ENCODE measurements at places on chromosomes 7 and 10.
A peak's percentile ranks its signal among the peaks of the same experiment; 100 is the strongest.

- peak; percentile 11 for DNase-seq
These were observed 145.1 kb downstream of the GRM8 start for GRCh38 chr7:127107601-127108007.

DNA sequence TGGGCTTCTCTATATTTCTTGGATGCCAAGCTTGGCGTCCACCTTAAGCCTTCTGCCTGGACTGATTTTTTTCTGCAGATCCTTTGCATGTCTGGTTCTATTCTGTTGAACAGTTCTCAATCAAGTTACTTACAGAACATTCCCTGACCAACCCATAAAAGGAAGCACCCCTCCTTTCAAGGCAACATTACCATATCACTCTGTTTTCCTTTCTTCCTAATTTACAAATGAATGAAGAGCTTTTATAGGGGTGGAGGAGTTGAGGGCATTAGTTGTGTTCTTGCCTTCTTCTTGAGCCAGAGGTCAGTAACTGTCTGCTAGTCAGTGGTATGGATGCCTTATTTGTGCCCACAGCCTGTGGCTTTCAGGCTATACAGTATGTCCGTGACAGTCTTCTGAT, 361.0 kb downstream of the PHTF2 start:
- DNase-seq: no peak

DNA sequence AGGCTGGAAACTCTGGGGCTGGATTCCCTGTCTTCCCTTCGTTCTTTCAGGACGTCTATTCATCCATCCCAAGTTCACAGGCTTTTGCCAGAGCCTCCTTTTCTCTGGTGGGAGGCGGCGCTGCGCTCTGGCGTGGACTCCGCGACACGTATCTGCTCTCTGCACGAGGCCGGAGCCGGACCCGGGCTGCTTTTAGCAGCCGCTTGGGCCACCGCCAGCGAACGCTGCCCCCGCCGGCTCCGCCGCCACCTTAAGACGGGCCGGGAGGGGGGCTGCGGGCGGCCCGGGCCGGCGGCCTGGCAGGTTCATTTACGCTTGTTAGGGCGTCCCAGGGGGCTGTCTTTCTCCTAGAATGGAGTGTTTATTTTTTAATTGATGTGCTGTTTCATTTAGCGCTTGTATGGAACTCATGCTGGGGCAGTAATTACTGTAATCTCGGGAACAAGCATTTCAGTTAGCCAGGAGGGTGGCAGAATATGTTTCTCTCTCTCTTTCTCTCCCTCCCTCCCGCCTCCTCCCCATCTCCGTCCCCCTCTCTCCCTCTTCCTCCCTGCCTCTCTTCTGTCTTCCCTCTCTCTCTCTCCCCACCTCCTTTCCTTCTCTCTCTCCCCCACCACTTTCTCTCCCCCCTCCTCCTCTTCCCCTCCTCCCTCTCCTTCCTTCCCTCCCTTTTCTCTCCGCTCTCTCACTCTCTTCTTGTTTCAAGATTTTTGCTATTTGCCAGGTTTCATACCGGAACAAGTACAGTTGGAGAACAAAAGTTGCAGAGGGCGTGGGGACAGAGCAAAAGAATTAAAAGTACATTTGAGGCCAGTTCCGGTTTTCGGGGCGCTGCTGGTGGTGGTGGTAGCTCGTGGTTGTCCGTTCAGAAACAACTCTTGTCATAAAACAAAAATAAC, 1.3 kb upstream of the FZD8 start:
- peak; percentile 56 for DNase-seq

DNA sequence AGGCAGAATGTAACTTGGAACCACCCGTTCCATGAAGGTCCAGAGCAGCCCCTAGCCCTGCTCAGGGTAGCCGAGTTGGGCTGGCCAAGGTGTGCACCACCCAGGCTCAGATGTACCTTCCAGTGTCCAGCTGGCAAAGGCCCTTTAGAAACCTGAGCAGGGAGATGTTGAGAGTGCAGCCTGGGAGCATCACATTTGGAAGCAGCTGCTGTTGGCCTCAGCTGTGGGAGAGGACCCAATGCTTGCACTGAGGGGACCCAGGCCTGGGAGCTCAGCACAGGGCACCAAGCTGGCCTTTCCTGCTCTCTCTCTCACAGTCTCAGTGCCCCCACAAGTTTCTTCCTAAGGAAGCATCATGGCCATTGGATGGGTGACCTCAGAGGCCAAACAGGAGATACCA, 33.5 kb downstream of the ANXA8 start:
- DNase-seq: no peak

GRCh38 chr10:35641676-35642034, 441 bp downstream of the FZD8 start:
- DNase-seq: peak; percentile 28

GRCh38 chr7:76359978-76360638, 1.3 kb upstream of the YWHAG start:
- DNase-seq: no peak

DNA sequence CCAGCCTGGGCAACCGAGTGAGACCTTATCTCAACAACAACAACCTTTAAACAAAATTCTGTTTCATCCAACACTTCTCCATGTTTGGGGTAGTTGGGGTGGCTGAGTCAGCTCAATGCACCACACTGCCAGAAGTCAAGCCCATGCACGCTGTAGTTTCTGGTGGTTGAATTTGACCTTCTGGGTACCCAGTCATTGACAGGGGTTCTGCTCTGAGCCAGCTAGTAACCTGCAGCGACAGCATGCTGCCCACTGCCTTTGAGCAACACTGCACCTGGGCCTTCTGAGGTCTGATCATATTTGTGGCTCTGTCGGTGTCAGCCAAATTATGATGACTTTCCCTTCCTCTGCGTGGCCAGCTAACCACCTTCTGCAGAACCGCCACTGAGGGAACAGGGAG, 84.6 kb upstream of the ZNF438 start:
- DNase-seq: no peak

- no peak for DNase-seq
These were observed 699.1 kb downstream of the SUGCT start for GRCh38 chr7:40833888-40834234.

- DNase-seq: peak; percentile 72
These were observed 188.9 kb downstream of the SKIDA1 start for GRCh38 chr10:21336476-21337170.

DNA sequence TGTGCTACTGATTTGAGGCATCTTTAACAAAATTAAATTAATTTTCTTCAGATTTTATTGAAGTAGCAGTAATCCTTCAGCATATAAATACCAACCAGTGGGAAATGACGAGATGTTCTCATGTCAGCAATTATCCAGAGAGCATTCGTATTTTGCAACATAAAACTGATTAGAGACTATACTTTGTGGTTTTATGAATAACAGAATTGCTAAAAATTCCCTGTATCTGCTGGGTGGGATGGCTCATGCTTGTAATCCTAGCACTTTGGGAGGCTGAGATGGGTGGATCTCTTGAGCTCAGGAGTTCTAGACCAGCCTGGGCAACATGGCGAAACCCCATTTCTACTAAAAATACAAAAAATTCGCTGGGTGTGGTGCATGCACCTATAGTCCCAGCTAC, 56.9 kb downstream of the ATAD1 start:
- DNase-seq: no peak

DNA sequence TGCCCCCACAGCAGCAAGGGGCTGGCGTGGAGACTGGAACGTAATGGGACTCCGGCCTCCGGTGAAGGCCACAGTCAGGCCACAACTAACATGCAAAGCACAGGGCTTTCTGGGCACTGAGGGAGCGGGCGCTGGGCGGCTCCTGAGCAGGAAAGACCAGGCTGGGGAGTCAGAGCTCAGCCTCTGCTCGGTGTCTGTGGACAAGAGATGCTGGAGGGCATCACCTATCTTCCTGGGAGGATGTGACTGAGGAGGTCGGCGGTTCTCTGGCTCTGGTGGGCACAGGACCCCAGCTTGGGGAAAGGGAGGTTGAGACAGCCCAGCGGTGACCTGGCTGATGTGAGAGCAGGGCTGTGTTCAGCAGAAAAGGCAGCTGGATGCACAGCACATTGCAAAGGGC, 11.7 kb downstream of the CNPY1 start:
- DNase-seq: no peak

GRCh38 chr7:28477041-28477442, 64.7 kb downstream of the CREB5 start:
- no peak for DNase-seq

DNA sequence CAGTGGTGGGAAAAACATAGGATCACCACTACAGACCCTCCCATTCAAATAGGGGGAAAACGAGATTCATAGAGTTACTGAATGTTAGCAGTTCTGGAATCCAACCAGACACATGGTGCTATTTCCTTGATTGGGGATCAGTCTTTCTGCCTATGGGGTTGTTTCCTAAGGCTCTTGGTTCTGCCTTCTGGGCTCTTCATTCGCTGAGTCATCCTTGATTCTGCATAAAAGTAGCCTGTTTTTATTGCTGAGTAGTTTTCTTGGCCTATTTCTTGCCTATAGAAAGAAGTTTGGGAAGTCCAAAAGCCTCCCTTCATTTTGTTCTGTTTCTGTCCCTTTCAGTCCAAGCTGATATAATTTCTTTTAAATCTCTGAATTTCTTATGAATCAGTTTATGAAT, 99.3 kb upstream of the OIT3 start:
- no peak for DNase-seq

DNA sequence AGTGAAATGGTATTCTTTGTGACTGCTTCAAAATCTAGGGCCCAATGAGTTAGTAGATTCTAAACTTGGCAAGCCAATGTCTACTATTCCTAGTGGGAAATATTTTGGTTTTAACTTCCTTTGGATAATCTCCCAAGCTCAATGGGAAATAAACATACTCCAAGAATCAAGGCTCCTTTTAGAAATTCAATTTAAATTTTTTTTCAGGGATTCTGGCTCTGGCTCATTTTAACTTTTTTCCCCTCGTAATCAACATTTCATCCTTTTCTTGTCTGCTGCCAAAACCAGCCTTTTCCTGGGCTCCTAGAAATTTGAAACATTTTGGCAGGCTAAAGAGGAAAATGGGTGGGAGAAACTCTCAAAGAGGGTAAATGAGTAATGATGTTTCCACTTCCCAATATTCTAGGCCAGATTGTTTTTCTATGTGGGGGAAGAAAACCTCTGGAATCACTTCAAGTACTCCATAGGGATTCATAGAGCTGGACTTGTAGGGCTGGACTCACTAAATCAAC, 85.6 kb upstream of the AGR3 start:
- no peak for DNase-seq

GRCh38 chr10:78255214-78255613, 221.6 kb downstream of the RPS24 start:
- no peak for DNase-seq

- DNase-seq: no peak
These were observed 776.4 kb downstream of the GATA3 start for GRCh38 chr10:8830876-8831275.

DNA sequence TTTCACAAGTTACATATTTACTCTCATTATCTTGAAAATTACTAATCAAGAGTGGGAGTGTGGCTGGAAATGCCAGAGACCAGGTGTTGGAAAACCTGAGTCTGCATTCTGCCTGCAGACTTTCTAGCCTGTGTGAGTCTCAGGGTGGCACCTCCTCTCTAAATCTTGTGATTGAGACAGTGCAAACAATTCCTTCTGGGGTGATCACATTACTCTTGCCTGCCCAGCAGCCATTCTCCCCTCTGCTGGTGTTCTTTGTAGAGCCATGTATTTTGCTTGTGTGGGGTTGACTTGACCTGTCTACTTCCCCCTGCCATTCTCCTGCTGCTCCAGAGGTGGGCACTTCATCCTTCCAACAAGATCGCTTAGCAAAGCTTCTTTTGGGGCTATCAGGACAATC, 101.1 kb downstream of the RAPGEF5 start:
- DNase-seq: no peak

DNA sequence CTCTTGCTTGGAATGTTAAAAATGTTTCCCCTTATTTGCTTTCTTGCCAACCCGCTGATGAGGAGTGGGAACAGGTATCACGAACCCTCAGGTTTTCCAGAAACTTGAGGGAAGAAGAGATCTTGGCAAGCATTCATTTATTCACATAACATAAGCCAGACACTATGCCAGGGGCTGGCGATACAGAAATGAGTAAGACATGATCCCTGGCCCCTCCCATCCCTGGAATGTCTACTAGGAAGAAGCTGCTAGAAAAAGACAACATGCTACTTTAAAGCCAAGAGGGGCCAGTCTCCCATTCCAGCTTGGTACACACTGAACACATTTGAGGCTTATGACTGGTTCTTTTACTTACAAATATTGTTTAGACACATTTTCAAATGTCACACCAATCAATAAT, 26.4 kb downstream of the SLC35B4 start:
- no peak for DNase-seq

GRCh38 chr10:56928714-56929113, 567.7 kb upstream of the ZWINT start:
- DNase-seq: no peak

DNA sequence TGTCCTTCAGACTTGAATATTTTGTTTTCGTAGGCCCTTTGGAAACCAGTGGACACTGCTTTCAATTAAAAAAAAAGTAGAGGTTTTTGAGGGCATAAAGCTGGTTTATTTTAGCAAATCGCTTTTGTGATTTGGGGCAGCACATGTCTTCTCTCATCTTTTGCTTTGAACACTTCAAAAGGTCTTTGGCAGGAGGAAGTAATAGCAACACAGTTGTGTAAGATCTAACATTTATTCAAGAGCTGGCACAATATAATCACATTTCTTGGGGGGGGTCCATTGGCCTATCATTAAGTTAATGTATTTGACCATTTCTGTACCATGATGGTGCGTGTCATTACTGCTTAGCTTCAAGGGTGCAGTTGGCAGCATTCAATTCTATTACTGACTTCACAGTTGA, 42.4 kb downstream of the DYNC1I1 start:
- DNase-seq: no peak

All from HTR-8/SVneo (cell line).